ENCODE measurements at places on chromosomes 2 and 18.

DNA sequence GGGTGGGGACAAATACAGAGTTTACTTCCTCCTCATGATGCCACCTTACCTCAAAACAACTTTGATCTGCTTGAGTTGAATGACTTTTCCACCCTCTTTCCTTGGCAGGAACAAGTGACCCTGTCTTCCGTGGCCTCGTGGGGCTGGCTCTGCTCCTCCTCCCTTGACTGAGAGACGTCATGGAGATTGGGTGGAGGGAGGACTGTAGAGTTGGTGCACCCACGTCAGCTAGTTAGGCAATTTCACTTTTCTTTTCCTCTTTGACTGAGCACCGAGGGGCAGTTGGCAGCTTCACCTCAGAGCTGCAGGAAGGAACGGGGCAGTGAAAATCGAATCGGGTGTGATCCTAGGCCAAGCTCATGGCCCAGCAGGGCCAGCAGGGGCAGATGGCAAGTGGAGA is at the start of gene SP140:
Gene SP140, plus strand, starts transcription at position 251 of the 400 bp plus-strand sequence. Its CDS starts 109 bp downstream, at position 360.
- no peak for DNase-seq

DNA sequence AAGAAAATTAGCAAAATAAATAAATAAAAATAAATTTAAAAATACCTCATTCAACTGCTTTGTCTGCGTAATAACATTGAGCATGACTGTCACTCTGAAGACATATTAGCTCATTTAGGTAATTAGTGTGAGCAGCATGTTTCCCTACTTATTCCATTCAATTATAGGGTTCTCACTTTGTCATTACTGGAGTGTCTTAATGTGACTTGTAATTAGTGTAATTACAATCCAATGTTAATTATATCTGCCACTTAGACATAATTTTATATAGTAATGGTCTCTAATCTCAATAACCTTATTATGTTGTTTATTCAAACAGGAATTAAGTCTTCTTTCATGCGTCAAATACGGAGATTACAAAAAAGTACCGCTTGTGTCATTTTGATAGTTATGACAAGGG is 893.9 kb upstream of the ACVR2A start:
- no peak for DNase-seq

DNA sequence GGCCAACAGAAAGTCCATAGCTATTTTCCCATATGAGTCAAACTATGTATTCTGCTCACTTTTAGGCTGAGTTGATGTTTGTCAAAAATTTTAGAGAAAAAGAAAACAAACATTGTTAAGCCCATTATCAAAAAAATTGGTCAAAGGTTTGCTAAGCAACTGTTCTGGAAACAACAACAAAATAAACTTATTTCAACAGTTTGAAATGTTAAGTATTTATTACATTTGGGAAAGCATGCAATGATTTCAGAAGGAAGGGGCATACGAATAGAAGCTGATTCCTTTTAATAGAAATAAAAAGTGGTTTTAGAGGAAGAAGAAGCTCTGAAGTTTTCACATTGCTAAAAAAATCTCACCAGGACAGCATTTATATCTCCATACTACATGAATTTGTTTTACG is 1837.5 kb upstream of the CELF4 start:
- DNase-seq = no peak

DNA sequence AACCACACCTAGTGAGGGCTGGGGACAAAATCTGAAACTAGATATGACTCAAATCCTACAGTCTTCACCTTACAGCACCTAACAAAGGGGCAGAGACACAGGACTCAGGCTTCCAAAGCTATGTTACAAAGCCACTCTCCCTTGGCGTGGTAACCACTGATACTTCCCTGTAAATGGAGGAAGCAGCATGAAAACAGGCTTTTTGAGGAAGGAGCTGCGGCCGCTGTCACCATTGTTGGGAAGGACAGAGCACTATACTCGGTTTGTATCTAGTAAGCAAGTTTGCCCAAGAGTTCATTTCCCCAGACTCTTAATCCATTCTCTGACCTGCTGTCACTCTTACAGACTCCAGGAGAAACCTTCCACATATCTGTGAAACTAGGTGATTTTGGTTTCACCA is 60.3 kb downstream of the LONRF2 start:
- no peak for DNase-seq

DNA sequence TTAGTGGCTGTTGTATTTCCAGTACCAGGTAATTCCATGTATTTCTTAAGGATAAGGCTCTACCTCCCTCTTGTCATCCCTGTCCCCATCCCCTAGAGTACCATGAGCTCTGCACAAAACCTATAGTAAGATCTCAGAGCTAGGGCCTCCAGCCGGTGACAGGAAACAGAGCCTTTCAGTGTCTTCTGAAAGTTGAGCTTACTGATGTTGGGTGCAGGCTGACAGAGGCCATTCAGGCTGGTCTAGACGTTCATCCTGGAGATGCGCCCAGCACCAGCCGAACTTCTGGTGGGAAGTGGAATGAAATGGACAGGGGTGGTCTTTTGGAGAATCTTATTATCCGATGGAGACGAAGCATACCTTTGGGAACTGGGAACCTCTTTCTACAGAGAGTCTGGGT is 16.7 kb upstream of the LYPD6B start:
- DNase-seq = no peak

DNA sequence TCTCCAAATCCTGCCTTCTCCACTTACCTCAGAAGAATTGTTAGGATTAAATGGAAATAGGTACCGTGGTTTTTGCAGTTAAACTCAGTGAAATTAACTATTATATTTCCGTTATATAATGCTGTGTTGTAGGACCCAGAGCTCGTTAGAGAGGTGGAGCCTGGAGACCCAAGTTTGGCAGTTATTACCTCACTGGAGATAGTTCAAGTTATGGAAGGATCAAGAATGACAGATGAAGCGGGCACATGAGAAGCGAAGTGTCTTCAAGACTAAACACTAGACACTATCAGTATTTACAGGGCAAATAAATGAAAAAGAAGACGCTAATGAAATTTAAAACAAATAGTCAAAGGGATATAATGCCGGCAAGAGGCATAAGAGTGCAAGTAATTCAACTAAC is 866 bp downstream of the CWC22 start:
- no peak for DNase-seq

DNA sequence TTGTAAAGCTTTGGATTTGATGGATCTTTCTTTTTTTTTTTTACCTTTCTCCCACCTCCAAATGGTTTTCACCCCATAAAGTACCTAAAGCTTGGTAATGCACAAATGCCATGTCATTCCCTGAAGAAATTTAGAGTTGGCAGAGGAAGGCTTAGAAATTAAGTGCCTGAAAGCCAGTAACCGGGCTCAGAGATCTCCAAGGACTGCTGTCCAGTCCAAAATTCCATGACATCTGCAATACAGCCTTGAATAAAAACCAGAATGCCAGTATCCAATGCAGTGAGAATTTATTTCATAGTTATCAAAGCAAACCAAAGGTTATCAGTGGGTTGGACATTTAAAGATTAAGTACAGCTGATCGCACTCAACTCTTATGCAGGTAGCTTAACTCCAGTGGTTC is 209.9 kb upstream of the RBBP8 start:
- DNase-seq = no peak

DNA sequence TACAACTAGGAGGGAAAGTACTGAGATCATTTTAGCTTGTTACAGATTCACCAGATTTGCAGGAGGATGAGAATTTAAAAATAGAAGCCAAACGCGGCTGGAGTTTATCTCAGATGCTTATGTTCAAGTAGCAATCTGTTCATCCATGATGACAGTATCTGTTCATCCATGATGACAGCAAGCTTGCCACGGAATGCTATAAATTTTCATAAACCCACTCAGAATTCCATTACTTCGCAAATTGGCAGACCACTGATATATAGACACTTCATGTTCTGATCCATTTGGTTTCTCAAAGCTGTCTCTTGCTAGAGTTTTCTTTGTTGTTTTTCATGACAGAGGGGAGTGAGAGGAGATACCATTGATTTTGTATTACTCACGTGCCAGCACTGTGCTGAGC is 84.2 kb downstream of the GAREM1 start:
- DNase-seq = no peak

- DNase-seq = no peak
Observed at GRCh38 chr2:1227274-1227900, 185.9 kb upstream of the TPO start.

- no peak for DNase-seq
Observed at GRCh38 chr18:39241534-39241933, 1675.9 kb upstream of the CELF4 start.

DNA sequence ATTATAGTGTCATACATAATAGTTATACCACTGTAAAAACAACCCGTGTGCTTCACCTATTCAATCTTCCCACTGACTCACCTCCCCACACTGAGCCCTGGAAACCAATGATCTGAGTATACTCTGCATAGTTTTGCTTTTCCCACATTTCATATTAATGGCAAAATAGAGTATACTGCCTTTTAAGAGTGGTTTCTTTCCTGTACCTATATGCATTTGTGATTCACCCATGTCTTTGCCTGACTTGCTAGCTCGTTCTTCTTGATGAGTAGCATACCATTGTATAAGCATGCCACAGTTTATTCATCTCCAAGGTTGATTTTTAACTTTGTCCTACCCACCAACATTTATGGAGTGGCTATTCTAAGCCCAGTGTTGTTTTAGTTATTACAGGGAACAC is 686.4 kb downstream of the PLCL1 start:
- no peak for DNase-seq

GRCh38 chr2:121038891-121039616 is 245.9 kb downstream of the TFCP2L1 start:
- DNase-seq = no peak

- DNase-seq = no peak
Observed at GRCh38 chr2:47360927-47361326, 42.0 kb upstream of the MSH2 start.

DNA sequence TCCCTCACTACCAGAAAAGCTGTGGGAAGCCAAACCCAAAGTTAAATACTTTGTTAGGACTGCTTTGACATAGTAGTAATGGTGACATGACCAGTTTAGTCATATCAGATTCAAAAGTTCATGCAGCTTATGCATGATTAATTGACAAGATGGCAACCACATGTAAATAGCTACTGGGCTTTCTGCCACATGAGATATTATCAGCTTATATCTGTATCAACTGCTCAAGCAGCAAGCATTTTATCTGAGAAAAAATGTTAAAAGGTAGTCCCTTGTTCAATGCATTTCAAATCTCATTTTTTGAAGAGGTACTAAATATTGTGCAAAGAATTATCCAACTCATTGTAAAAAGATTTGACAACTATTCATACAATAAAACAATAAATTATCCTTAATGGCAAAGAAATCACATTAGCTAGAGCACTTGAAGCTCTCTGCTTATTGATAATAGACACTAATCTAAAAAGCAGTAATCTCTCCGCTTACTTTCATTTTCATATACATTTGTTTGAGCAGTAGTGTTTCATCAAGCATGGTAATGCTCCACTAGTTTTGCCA is 993.6 kb upstream of the NXPH2 start:
- no peak for DNase-seq

GRCh38 chr2:189258616-189259365 is 79.2 kb upstream of the COL5A2 start:
- no peak for DNase-seq

- no peak for DNase-seq
Observed at GRCh38 chr2:158580760-158581159, 124.0 kb downstream of the PKP4 start.

GRCh38 chr2:104687147-104687546 is 166.8 kb upstream of the POU3F3 start:
- no peak for DNase-seq

- DNase-seq = no peak
Observed at GRCh38 chr2:236036045-236036444, 132.1 kb downstream of the GBX2 start.

DNA sequence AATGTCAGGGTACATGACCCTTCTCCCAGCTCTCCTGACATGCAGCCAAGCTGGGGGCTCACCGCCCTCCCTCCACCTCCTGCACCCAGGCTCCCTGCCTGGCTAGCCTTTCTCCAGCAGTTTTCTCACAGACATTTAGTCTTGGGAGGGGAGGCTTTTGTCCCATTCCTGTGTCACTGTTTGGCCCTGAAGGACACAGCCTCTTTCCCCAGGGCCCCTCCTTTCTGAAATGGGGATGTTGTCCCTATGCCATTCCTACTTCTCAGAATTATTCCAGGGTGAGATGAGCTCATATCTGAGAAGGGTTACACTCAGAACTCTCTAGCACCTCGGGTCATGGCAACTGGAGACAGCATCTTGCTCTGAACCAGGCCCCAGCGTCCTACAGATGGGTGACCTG is 47.3 kb upstream of the MRPL33 start:
- no peak for DNase-seq

- no peak for DNase-seq
Observed at GRCh38 chr2:173644146-173644545, 289.5 kb downstream of the CDCA7 start.

DNA sequence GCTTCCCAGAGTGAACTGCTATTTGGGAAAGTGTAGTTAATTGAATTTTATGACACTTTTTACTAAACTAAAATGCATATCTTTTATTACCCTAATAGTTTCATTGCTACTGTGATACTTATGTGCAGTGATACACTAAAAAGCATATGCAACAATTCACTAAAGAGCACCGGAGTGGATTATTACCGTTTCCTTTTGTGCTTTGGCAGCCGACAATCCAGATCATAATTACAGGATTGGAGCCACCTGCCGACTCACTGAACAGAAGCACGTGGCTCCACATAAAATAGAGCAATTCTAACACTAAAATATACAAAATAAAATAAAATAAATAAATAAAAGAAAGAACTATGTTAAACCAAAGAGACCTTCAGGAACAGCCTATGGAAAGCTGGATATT is 583.4 kb downstream of the NRXN1 start:
- DNase-seq = no peak

DNA sequence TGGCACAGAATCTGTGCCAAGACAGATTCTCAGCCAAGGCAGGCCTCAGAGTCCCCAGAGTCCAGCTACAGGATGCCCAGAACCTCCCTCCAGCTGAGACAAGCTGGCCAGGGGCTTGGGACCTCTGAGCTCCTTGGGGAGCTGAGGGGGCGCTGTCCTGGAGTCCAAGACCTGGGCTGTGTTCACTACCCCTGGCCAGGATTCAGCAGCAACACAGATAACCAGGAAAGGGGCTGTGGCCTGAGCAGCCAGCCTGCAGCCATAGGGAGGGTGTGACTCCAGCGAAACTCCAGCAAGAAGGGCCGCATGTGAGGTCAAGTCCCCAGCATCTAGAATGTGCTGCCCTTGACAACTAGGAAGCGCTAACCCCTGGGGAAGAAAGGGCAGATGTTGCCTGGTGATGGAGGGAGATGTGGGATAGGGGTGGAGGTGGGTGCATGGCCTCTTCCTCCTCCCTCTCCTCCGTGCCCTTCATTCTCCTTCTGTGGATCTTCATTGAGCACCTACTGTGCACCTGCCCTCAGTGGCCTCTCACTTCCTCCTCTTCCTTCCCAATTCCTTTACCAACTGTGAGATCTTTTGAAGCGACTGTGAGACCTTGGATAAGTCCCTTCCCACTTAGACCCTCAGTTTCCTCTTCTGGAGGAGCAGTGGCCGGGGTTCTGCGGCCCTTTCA is 7.7 kb upstream of the ARID5A start:
- DNase-seq = no peak

GRCh38 chr18:8080092-8080491 is 513.0 kb downstream of the PTPRM start:
- no peak for DNase-seq
